NCI-H187 (cell line): ENCODE measurements at places on chromosomes 2 and 18.

DNA sequence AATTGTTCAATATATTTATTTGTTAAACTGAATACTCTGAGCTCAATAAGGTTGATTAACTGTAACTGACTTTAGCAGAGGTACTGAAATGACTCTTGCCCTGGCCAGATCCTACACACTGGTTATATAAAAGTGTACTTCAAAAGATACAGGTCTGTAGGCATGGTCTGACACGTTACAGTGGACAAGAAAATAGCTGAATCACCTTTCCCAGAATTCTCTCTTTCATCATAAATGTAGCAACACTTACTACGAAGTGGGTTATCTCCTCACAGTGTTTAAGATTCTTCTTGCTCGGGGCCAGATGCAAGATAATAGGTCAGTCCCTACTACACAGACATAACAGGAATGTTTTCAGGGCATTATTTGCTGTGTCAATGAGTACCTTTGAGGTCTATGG lies 107.0 kb upstream of the ZC3H15 start:
- no peak for DNase-seq

DNA sequence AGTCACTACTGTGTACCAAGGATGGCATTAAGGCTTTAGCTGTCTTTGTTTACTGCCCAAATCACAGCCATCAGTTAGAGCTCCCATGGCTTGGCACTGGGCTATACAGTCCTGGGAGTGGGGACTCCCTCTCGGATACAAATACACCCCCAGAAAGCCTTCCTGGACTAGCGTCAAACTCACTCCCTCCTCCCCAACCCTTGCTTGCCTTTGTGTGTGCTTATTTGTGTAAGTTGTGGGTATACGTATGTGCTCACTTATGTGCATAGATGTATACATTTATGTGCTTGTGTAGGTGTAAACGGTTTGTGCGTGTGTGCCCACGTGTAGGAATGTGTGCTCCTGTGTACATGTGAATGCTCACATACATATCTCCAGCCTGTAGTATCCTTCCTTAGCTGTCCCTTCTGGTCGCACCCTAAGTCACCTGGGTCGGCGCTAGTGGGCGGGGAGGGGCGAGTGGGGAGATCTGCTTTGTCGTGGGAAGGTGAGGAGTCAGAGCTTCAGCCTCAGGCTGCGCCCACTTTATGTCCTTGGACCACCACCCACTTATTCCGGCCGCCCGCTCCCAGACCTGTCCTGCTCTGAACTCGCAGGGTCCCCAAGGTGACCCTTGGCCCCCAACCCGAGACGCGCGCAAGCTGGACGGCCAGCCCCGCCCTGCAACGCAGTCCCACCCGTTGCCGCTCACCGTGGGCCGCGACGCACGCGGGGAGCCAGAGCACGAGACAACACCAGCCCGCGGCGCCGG lies 461 bp downstream of the PRADC1 start:
- no peak for DNase-seq

- no peak for DNase-seq
Measured at GRCh38 chr18:24741965-24742724, 281.7 kb downstream of the HRH4 start.

DNA sequence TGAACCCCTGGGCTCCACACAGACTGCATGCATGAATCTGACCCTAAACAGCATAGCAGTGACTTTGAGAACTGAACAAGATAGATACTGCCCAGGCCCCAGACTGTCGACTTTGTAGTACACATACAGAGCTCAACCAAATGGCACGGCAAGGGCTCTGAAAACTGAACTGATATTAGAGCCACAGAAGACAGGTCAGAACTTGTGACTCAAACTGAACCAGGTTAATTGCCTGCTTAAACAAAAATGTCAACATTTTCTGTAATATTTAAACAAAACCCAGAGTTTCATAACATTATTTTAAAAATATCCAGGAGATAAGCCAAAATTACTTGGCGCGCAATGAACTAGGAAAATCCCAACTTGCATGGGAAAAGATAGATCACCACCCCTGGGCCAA lies 260.3 kb downstream of the TPGS2 start:
- no peak for DNase-seq

DNA sequence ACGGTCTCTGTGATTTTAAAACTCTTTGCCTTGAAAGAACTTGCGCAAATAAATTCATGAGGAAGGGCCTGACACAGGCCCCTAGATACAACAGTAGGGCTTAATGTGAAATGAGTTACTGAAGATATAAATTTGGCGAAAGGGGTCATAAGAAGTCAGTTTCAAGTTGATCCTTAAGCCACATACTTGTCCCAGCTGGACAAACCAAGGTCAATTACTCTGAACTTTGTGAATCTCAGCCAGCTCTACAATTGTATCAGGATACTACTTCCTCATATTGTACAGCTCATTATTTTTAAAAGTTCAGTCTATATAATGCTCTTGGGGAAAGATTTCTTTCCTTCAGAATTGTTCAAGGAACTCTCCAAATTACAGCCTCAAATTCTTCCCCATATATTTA lies 432.8 kb downstream of the METTL4 start:
- no peak for DNase-seq

- no peak for DNase-seq
Measured at GRCh38 chr2:180891360-180891759, 89.0 kb upstream of the UBE2E3 start.

- peak; percentile 32 for DNase-seq
Measured at GRCh38 chr2:241632478-241633325, 4.3 kb downstream of the THAP4 start.

DNA sequence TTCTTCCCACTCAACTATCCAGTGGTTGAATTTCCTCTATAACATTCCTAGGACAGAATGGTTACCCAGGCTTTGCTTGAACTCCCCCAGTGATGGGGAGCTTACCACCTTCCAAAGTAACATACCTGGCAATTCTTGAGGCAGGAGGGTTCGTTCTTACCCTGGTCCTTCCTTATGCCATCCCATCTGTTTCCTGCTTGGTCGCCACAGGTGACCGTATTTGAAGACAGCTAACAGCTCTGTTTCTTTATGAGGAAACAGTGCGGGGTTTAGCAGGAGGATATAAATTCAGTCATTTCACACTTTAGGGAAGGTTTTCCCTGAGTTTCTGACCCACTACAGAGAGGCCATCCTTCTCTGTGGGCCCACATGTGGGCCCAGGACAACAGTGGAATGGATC lies 42.6 kb downstream of the FOSL2 start:
- no peak for DNase-seq

DNA sequence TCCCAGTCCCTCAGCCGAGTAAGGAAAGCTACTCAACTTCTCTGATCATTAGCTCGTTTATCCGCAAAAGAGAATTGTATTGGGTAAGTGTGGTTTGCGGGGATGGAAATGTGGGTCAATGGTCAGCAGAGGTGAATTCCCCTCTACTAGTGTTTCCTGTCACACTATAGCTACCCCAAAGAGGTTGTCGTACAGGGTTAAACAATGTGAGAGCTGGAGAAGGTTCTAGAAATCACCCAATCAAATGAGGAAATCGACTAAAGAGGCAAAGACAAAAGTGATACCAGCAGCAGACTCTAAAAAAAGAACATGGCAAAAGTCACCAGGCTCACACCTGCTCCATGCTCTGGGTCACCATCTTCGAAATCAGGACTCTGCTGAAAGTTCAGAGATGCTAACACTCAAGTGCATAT lies 144.7 kb upstream of the ITGA4 start:
- DNase-seq = no peak

- DNase-seq = no peak
Measured at GRCh38 chr2:90207454-90208058, 1516.1 kb downstream of the RPIA start.

GRCh38 chr2:160993654-160994061 lies 166.6 kb upstream of the TANK start:
- no peak for DNase-seq

DNA sequence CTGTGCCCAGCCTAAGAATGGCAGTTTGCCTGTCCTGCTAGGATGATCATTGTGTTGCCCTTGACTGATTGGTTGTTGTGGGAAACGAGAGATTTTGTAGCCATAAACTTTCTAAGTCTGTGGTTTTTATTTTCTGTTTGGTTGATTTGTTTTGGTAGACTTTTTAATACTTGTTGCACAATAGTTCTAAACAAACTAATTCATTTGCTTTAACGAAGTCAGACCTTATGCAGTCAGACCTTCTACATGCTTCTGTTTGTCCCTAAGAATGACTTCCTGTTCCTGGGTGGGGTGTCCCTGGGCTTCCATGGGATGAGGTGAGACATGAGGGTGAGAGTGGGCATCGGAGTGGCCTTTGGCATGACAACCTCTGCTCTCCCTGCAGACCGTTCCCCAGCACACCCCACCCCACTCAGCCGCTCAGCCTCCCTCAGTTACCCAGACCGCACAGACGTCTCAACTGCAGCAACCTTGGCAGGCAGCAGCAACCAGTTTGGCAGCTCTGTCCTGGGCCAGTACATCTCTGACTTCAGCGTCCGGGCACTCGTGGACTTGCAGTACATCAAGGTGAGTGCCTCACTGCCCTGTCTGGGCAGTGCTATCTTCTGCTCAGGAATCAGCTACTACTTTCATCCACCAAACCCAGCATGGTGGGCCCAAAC lies 7.8 kb upstream of the CNNM3 start:
- no peak for DNase-seq

DNA sequence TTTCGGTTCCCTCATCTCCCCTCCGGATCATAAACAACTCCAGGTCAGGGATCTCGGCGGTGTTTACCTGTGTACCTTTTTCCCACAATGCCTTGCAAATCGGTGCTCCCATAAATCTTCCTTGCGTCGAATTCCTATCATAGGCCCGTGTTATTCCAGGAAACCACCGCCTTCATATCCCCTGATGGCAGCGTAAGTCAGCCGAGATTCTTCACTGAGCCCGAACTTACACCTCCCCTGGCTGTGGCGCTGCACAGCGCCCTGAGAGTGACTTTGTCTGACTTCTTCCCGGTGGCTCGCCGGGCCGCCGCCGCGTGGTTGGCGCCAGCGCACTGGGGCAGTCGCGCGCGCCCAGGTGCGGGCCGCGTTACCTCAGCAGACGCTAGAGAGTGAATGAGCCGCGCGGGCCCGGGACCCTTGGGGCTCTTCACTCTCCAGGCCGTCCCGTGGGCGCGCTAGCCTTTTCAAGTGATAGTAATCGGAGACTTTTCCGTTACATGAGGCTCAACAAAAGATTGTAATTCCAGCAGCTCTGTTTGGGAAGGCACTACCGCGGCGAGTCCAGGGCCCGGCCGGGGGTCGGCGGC lies 101.6 kb downstream of the SPTBN1 start:
- peak; percentile 66 for DNase-seq

DNA sequence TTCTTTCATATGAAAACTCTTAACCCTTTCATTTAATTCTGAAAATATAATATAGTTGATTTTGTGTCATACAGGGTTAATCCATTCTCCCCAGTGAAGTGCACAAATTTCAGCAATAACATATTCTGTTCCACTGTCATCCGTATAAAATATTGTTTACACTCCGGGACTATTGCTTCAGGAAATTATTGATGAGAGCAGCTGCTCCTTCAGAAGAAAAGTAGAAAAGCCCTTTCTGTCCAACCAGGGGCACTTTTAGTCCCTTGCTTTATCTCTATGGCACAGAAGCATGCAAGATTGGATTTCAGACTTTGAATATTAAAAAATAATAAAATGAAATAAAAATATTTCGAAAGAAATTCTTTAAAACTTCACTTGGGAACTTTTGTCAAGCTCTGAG lies 535.7 kb upstream of the SLC39A10 start:
- DNase-seq = no peak

DNA sequence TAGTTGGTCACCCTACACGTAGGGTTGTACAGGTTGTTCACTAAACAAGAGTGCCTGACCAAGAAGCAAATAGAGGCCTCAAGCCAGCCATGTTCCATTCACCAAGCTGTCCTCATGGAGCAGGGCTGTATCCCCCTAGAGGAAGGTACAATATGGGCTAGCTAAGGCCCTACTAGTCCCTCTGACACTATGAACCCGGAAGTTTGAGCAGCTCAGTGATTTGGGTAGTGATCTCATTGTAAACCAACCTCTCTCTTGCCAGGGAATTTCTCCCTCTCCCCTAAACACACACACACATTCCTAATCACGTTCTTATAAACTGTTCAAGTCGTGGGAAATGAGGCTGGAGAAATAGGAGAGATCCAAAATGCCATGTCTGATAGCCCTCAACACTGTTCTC lies 6.7 kb upstream of the CYS1 start:
- DNase-seq = no peak

- DNase-seq = no peak
Measured at GRCh38 chr18:40607542-40608148, 1347.4 kb upstream of the PIK3C3 start.

DNA sequence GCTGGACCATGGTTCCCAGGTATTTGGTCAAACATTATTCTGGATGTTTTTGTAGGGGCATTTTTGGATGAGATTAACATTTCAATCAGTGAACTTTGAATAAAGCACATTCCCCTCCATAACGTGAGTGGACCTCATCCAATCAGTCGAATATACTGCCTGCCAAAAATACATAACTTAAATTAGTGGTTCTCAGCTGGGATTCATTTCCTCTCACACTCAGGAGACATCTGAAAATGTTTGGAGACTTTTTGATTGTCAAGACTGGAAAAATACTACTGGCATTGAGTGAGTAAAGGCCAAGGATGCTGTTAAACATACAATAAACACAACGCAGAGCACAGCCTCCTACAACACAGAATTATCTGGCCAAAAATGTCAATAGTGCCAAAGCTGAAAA lies 198.2 kb downstream of the MYO1B start:
- DNase-seq = no peak

DNA sequence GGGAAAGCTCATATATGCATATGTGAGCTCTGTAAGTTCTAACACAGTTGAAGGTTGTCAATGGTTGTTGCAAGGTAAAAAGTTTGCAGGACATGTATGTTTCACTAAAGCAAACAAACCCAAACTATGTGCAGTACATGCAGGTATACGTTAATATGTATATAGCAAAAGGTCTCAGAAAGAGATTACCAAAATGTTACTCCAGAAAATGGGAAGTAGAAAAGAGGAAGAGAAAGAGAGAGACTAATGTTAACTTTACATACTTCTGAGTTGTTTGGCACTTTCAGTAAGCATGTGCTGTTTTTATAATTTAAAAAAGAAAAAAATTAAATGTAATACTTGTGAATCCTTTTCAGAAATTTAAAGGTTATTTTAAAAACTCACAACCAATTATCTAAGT lies 32.8 kb upstream of the PEX13 start:
- no peak for DNase-seq

GRCh38 chr18:303011-303410 lies 35.2 kb upstream of the THOC1 start:
- DNase-seq = no peak

DNA sequence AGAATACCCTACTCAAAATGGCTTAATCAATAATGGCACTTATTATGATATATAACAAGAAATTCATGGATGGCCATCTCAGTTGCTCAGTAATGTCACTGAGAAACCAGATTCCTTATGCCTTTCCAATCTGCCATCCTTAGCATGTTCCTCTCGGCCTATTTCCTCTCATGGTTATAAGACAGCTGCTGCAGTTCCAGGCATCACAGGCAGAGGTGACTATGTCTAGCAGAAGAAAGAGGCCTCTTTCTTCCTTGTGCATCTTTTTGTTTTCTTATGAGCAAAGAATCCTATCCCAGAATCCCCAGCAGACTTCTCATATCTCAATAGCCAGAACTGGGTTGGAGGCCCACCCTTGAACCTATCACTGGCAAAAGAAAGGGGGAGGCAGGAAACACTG lies 310.6 kb upstream of the SPRED2 start:
- no peak for DNase-seq

- DNase-seq = no peak
Measured at GRCh38 chr2:162127422-162127821, 24.6 kb downstream of the GCG start.
